ENCODE measurements at places on chromosomes 5 and 9.

DNA sequence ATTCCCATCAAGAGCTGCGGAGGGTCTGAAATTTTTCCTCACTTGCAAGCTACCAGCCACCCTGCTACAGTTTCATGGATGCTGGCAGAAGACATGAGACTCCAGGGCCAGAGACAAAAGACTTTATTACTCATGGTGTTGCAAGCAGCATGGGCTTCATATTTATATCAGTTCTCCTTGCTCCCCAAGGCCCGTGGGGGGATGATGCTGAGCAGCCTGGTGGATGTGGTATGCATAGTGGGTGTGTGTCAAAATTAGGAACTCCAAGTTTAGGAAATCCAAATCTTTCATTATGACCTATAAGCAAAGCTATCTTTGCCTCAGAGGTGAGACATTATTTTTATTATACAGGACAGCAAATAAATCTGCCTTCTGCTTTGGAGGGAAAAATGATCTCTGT is 105.7 kb upstream of the ALDH1B1 start:
- DNase-seq = no peak

- DNase-seq = no peak
Observed at GRCh38 chr5:139418793-139419192, 14.9 kb upstream of the SPATA24 start.

DNA sequence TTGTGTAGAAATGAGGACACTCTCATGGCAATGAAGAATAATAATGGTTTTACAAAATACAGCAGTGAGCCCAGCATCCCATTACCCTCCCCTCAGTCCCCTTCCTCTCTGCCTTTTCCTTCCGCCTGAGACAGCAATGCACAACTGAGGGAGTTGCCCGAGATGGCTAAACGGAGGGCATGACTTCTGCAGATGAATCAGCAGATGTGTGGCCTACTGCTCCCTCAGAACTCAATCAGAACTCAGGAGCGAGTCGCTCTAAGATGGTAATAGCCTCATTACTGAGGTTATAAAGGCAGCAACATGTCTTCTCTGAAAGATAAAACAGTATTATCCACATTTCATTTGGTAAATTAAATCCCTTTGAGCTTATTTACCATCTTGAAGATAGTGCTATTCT is 326.6 kb downstream of the ENC1 start:
- no peak for DNase-seq

DNA sequence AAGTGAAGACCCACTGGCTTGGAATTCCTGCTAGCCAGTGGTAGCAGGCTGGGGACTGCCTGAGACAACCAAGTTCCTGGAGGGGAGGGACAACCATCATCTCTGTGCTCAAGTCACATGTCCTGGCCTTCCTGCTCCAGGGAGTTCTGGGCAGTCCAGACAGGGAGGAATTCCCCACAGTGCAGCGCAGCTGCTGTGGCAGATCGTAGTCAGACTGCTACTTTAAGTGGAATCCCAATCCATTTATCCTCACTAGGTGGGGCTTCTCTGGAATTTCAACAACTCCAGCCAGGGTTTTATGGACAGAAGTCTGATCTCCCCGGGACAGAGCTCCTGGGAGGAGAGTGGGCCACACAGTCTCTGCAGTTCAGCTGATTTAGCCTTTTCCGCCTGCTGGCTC is 20.9 kb upstream of the OR5C1 start:
- DNase-seq = no peak

- no peak for DNase-seq
Observed at GRCh38 chr9:107228496-107229039, 54.5 kb upstream of the RAD23B start.

DNA sequence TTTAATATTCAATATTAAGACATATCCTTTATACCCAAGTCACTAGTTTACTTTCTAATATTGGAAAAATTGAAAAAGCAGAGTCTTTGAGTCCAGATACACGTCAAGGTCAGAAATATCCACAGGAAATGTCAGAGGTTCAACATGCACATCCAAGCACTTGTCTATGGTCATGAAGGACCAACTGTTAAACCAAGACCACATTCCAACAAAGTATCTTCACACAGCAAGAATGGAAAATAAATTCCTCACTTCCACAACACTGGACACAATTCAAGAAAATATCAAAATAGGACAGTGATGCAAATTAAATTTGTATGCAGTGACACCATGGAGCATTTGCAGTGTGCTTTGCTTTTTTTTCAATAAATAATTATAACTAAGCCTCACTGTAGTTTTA is 142.5 kb downstream of the GABRB2 start:
- no peak for DNase-seq

DNA sequence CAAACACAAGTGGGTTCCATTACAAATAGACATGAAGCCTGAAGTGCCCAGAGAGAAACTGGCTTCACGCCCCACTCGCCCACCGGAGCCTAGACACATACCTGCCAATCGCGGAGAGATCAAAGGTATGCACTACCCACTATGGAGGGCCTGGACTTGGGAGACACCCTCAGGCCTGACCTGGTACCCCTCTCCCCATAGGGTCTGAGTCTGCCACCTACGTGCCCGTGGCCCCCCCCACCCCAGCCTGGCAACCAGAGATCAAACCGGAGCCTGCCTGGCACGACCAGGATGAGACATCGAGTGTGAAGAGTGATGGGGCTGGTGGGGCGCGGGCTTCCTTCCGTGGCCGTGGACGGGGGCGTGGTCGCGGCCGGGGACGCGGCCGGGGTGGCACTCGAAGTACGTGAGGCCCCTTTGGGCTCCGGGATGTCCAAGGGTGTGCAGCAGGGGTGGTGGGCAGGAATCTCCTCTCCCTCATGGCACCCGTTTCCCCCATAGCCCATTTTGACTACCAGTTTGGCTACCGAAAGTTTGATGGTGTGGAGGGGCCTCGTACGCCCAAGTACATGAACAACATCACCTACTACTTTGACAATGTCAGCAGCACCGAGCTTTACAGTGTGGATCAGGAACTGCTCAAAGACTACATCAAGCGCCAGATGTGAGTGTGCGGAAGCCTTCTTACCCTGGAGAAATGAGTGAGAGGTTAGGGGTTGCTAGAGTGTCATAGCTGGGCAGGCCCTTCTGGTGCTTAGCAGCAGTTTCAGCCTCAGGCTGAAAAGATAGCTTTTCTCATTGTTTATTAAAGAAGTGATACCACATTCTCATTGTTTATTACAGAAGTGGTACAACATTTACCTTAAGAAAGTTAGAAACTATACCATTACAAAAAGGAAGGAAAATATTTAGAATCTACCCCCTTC is 38.7 kb downstream of the LARP1 start:
- no peak for DNase-seq

DNA sequence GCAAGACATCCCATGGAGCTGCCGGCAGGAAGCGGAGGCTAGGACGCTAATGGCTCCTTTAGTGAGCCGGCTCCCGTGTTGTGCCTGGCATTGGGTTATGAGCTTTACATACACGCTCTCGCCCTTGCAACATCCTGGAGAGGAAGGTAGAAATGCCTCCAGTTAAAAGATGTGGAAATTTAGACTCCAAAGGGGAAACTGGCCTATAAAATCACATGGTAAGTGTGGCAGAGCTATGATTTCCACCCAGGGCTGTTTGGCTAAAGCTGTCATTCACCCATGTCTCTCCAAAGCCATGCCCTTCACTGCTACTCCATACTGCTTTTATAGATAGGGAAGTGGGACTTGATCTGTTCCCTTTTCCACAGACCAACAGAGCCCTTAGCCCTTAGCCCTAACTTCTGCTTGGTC is 5.2 kb downstream of the GM2A start:
- no peak for DNase-seq

- no peak for DNase-seq
Observed at GRCh38 chr5:64925123-64925522, 156.4 kb downstream of the CWC27 start.

DNA sequence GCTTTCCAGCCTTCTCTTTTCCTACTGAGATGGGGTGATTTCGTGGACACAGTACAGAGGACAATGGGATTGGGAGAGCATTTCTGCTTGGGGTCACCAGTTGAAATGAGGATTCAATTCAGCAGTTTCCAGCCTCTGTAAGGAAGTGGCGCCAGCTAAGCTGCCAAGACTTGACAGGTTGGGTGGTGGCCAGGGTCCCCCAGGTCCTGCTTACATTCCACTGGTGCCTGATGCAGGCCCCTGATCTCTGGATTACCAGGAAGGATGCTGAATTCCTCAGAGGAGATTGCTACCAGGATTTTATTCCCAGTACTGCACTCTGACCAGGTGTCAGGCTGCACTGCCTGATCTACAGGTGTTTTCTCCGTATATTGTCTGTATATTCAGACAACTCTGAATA is 119.7 kb downstream of the PSD2 start:
- no peak for DNase-seq

DNA sequence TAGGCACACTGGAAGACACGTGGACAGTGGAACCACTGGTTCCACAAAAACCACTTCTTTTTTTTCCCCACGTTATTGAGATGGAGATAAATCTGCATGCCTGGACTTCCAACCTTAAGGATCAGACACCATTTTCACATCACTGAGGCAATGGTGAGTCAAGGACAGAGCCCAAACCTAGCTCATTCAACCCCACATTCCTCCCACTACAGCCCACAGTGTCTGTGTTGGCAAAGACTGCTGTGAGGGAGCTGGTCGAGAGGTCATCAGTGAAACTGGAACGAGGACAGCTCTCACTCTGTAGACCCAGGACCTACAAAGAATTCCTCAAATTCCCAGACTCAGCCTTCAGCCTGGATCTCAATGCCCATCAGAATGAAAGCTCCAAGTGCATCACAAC is 74.8 kb downstream of the ABCA1 start:
- DNase-seq = no peak

GRCh38 chr9:893843-894420 is 52.4 kb downstream of the DMRT1 start:
- DNase-seq = peak; percentile 49

GRCh38 chr9:74856989-74857388 is 30.7 kb downstream of the TRPM6 start:
- no peak for DNase-seq

- no peak for DNase-seq
Observed at GRCh38 chr5:144166696-144167095, 3.8 kb downstream of the YIPF5 start.

GRCh38 chr5:160744268-160745101 is 107.5 kb downstream of the ATP10B start:
- DNase-seq = no peak

GRCh38 chr5:119453040-119453373 is 710 bp downstream of the HSD17B4 start:
- peak; percentile 25 for DNase-seq

DNA sequence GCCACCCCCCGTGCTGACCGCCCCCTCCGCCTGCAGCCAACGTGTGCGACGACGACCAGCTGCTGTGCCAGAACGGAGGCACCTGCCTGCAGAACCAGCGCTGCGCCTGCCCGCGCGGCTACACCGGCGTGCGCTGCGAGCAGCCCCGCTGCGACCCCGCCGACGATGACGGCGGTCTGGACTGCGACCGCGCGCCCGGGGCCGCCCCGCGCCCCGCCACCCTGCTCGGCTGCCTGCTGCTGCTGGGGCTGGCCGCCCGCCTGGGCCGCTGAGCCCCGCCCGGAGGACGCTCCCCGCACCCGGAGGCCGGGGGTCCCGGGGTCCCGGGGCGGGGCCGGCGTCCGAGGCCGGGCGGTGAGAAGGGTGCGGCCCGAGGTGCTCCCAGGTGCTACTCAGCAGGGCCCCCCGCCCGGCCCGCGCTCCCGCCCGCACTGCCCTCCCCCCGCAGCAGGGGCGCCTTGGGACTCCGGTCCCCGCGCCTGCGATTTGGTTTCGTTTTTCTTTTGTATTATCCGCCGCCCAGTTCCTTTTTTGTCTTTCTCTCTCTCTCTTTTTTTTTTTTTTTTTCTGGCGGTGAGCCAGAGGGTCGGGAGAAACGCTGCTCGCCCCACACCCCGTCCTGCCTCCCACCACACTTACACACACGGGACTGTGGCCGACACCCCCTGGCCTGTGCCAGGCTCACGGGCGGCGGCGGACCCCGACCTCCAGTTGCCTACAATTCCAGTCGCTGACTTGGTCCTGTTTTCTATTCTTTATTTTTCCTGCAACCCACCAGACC is 80.2 kb downstream of the NTNG2 start:
- peak; percentile 46 for DNase-seq

DNA sequence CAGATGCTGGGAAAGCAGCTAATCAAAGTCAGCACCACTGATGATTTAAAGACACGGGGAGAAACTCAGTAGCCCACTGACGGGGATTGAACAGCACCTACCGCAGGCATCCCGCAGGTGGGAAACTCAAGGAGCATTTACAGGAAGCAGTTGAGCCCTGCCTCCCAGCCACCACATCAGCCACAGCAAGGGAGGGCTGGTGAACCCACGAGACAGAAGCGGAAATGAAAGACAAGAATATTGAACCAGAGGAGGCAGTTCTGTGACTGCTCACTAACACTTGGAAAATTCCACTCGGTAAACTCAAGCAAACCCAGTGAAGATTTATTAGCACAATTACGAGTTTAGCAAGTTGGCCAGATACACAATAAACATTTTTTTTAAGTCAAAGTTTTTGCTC is 10.6 kb upstream of the FAM163B start:
- no peak for DNase-seq

- peak; percentile 71 for DNase-seq
Observed at GRCh38 chr9:131095666-131096268, 564 bp upstream of the AIF1L start.

GRCh38 chr9:4223312-4223833 is 76.5 kb downstream of the GLIS3 start:
- no peak for DNase-seq

DNA sequence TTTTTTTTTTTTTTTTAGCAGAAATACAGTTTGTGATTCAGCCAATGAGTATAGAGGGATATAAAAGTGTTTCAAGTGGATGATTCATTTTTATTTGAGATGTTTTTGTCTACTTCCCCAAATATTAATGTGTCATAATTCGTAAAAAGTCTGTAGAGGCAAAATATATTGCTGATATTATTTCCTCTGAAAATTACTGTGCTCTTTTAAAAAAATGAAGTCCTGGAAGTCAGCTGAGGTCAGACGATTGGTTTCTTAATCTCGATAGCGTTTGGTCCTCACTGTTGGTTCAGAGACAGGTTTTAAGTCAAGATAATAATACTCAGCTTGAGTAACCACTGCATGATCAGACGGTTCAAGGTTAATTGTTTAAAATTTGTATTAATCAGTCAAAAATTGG is 19.5 kb downstream of the IL9 start:
- no peak for DNase-seq

DNA sequence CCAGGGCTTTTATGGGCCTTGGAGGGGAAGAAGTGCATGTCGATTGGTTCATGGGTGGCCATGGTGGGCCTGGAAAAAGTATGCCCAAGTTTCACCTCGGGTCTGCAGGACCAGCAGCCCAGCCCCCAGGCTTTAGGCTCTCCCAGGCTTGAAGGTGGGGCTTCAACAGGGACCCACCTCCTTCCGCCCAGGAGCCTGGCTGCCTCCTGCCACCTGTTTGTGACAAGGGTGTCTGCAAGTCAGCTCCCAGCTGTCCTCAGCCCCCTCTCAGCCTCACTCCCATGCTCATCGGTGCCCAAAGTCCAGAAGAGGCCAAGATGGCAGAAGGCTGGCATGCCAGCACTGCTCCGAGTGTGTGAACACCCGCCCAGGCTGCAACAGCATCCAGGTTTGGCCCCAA is 1063.2 kb upstream of the ACO1 start:
- DNase-seq = no peak

GRCh38 chr9:27112235-27112634 is 3.2 kb downstream of the TEK start:
- DNase-seq = no peak
